ENCODE measurements at places on chromosomes 5 and 9.

DNA sequence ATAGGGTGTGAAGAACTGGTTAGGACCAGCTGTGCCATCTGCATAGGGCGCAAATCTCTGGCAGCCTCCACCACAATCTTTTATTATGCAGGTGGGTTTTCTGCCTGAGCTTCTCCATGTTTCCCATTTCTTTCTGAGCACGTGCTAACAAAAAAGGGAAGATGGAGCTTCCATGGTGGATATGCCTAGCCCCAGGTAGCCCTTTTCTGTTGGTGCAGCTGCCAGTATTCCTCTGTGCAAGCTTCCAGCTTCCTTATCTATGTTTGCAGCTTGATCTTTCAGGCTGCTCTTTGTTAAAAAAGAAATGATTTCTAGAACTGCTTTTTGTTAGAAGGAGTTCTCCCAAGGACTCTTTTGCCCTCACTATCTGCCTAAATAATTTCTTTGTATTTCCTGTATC is 95.0 kb upstream of the EPB41L4A start:
- no peak for DNase-seq

DNA sequence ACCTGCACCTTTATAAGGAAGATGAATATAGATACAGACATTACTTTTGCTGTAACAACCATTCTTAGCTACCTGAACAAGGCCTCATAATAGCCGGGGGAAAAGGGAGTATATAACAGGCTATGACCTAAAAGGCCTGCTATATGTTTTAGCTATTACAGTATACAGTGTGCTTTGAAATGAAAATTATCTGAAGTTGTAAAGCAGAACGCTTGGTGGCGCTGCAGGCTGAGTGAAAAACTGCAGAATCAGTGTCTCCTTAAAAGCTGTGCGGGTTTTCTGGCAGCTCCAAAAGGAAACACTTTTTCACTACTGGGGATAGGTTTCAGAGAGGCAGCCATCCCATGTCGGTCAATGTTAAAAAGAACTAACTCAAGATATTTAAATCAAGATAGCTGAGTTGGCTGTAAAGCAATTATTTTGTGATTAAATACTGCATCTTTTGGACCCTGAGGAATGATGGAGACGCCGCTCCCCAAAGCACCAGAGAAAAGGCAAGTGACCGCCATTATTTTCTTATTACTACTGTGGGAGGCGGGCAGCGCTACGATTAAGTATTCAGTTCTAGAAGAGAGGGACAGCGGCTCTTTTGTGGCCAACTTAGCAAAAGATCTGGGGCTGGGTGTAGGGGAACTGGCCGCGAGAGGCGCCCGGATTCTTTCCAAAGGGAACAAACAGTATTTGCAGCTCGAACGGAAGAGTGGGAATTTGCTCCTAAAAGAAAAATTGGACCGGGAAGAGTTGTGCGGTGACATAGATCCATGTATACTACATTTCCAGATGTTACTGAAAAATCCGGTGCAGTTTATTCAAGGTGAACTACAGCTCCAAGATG is 5.9 kb downstream of the PCDHB6 start:
- no peak for DNase-seq

DNA sequence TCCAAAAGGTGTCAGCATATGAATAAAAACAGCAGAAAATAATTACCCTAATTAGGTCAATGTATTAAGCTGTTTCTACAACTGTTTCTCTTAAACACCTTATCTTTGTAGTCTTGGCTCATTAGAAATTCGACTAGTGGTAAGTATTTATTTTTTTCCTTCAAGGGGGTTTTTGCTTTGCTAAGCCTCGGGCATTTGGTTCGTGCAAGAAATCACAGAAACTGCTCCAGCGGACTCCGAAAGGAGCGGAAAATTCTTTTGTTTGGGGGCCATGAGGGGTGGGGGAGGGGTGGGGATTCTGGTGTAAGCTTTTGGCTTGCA is 757 bp downstream of the ZBED3 start:
- DNase-seq: no peak

DNA sequence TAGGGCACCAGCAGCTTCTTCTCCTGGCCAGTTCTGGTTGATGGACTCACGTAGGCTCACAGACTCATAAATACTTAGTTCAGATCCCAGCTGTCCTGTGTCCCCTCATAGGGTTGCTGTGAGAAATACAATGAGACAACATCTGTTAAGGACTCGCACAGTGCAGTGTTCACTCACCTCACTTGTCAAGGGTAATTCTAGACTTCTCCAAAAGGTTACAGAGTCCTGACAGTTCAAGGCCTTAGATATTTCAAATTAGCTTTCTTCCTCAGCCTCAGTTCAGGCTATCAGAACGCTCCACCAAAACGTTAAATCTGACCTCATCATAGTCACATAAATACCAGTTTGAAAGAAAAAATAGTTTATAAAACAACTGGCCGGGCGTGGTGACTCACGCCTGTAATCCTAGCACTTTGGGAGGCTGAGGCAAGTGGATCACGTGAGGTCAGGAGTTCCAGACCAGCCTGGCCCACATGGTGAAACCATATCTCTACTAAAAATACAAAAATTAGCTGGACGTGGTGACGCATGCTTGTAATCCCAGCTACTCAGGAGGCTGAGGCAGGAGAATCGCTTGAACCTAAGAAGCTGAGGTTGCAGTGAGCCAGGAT is 106.3 kb downstream of the UGCG start:
- DNase-seq: no peak

DNA sequence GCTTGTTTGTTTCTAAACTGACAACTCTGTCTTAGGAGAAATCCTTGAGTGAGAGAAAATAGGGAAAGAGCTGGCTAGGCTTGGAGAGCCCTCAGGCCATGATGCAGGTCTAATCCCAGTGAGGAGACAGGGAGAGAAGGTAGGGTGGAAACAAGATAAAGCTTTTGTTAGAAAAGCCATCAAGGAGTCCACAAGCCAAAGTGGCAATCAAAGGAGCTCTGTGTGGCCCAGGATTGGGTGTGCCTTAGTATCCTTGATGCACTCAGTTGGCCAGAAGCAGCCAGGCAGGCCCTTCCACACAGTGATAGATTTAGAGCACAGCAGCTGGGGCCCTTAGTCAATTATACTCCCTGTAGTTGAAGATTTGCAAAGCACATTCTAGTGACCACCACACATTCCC is 73.9 kb downstream of the ALDH7A1 start:
- DNase-seq: no peak

DNA sequence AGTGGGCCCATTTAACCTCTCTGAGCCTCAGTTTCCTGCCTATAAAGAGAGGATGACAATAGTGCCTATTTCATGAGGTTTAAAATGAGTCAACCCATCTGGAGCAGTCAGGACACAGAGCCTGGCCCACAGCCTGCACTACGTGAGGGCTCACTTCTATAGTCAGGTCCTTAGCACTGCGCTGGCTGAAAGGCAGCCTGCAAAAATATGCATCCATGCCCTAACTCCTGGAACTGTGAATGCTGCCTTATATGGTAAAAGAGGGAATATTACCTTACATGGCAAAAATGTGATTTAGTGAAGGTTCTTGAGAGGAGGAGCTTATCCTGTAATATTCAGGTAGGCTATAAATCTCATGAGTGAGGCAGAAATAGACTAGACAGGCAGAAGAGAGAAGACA is 98.5 kb downstream of the GABBR2 start:
- no peak for DNase-seq

DNA sequence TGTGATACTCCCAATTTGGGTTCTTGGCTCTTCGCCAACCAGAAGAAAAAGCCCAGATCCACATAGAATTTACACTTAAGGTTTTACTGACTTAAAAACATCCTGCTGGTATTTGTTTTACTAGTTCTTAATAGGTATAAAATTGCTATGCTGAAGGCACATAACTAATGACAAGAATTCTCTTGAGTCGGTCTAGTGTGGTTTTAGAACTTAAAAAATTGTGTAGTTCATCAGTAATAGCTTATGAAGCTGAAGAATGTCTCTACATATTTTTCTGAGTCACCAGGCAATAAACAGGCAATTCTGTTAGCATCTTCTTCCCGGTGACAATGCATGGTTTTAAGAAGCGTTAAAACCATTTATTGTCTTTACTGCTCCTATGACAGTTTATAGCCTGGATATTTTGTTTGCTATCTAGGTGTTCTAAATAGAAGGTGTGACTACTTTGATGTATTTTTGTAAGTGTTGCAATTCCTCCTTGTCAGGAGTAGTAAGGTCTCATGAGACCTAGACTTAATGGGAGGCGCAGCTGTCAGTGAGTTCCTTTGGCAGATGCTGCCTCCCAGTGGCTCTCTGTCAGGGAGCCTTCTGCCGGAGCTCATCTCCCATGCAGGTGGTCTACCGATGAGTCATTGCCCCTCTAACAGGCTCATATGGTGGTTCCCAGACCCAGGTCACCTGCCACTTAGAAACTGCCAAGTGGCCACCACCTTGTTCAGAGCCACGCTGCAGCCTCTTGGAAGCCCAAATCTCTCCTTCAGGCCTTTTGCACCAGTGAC is 173.8 kb downstream of the MAST4 start:
- DNase-seq: peak; percentile 52

- DNase-seq: no peak
Observed at GRCh38 chr5:77629509-77630113, 8.9 kb downstream of the OTP start.

DNA sequence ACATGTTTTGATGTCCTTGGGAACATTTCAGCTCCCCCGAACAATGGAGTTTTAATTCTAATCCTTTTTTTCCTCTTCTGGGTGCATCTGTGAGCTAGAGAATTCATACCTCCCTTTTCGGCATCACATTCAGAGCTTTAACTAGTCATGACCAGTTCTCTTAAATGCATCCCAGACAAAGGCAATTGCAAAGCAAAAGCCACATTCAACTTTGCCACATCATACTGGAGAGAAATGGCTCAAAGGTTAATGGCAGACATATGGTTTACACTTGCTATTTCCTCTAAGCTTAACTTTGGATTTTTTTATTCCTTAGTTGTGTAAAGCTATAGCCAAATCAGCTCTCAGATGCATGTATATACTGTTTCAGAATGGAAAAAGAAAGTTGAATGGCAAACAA is 153.3 kb downstream of the ESM1 start:
- no peak for DNase-seq

- DNase-seq: peak; percentile 51
Observed at GRCh38 chr5:161314033-161314432, 232.5 kb downstream of the GABRB2 start.

- DNase-seq: no peak
Observed at GRCh38 chr5:62257020-62257367, 49.0 kb upstream of the KIF2A start.

- no peak for DNase-seq
Observed at GRCh38 chr5:148963664-148964063, 99.2 kb downstream of the SH3TC2 start.

DNA sequence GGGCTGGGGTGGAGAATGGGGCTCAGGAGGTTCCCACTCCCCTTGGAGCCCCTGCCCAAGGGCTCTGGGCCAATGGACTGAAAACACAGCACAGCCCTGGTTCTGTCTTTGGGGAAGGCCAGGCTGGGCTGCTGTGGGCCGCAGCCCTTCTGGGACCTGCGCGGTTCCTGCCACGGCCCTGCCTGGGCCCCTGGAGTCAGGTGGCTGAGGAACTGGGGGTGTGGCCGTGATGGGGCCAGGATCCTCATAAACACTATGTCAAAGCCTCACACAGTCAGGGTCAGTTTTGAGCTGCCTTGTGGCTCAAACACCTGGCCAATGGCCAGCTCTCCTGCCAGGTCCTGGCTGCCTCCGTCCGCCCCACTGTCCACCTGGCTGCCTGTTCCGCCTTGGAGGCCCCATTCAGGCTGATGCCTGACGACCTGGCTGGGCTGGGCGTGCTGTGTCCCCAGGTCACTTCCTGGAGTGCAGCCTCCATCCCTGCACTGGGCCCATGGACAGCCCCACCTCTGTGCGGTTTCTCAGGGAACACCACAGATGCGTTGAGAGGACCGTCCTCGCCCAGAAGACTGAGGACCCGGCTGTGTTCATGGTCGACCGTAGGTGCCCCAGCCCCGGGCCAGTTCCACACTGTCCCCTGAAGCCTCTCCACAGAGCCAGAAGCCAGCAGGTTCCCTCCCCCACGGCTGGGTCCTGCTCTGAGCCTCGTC is 27.5 kb downstream of the PAEP start:
- no peak for DNase-seq

GRCh38 chr5:87300744-87301143 is 33.1 kb downstream of the RASA1 start:
- no peak for DNase-seq

DNA sequence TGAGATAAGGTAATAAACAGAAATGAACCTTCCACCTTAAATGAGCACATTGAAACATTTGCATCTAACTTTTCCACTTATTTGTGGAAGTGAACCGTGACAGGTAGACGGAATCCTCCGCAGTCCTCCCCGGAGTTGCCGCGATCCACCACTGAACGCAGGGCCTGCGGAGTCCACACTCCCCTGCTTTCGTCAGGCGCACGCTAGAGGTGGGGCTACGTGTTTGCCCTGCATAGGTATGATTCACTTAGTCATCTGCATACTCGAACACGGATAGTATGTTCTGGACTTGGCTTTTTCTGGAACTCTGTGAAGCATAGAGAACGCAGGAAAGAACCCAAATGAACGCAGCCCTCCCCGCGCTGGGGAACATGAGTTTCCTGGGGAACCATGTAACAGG is 272.8 kb upstream of the IRX4 start:
- no peak for DNase-seq

DNA sequence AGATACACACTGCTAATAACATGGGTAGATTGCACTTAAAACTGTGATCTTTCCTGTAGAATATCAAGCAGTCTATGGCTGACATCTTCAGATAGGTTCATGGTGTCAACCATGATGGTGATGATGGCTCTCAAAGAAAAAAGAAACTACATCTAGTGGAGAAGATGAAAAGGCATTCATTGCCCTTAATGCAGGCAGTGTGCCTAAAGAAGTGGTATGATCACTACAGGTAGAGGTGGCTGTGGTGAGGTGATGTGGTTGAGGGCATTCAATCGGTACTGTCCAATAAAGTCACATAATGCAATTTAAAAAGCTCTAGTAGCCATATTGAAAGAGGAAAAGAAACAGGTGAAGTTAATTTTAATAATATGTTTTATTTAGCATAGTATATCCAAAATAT is 3.1 kb upstream of the IFNB1 start:
- DNase-seq: no peak

GRCh38 chr9:87722393-87723088 is 3.4 kb upstream of the CTSL start:
- DNase-seq: no peak

- no peak for DNase-seq
Observed at GRCh38 chr9:84278130-84278529, 62.4 kb downstream of the SLC28A3 start.

GRCh38 chr9:71928806-71929205 is 17.4 kb downstream of the C9orf85 start:
- no peak for DNase-seq

DNA sequence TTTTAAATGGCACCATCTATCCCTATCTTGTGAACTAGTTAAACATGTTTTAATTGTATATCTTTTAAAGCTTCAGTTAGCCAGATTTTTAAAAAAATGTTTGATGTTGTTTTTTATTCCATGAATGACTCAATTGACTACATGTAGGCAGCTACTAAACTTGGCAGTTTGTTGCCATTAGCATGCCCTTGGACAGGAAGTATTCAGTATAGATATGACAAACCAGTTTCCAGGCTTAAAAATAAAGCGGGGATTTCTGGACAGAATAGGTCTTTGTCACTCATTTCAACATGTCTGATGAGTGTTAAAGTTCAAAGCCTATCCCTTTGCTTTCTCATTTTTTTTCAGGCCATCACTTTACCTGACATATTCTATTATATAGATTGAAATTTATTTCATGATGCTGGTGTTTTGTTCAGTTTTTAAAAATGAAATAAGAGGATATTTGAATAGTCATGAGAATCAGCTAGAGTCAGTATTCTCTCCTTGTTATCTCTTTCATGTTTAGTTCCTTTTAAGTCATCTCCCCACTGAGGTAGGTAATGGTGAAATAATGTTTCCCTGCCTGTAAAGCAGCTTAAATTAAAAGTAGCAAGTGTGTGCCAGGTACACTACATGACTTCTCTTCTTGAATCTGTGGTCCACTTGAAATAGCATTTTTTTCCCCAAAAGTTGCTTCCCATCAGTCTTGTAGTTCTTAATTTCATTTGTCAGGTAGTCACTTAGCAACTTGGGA is 11.9 kb downstream of the TNFAIP8 start:
- no peak for DNase-seq
